ENCODE measurements at places on chromosomes 12 and 14. TPM values are rescaled to one million over a fixed set of nuclear protein-coding genes. Genes with fewer than 3 reads are reported as not detected.

DNA sequence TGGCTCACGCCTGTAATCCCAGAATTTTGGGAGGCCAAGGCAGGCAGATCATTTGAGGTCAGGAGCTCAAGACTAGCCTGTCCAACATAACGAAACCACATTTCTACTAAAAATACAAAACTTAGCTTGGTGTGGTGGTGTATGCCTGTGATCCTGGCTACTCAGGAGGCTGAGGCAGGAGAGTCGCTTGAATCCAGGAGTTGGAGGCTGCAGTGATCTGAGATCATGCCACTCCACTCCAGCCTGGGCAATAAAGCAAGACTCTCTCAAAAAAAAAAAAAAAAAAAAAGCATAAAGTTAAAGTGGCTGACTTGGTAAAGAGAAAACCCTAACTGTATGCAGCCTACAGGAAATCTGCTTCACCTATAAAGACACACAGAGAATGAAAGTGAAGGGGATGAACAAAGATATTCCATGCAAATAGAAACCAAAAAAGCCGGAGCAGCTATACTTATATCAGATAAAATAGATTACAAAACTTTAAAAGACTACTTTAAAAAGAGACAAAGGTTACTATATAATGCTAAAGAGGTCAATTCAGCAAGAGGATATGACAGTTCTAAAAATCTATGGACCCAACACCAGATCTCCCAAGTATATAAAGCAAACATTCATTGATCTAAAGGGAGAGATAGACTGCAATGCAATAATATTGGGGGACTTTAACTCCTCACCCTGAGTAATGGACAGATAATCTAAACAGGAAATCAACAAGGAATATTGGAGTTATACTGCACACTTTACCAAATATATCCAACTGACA is 4.1 kb downstream of the CLEC2B start:
- DNase-seq: no peak

GRCh38 chr12:32201976-32202375 is 95.3 kb downstream of the BICD1 start:
- peak; percentile 22 for DNase-seq

DNA sequence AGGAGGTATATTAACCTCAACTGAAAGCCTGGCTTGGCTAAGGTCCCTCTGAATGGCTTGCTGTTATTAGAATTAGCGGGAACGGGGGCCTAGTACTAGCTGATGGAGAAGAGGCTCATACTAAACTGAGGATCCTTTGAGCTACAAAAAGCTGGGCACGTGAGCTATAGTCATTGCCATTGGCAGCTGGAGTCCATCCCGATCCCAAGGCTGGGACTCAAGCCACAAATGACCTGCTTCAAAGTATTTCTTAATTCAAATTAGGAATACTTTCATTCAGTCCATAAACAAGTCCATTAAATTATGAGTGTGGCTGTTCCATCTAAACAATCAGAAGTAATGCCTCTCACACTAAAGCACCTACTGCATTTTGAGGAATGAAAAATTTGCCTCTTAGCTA is 114.5 kb downstream of the DACT1 start:
- DNase-seq: no peak

GRCh38 chr14:61503167-61503801 is 181.9 kb downstream of the PRKCH start:
- no peak for DNase-seq

- peak; percentile 83 for DNase-seq
Observed at GRCh38 chr12:30985814-30986452, 59.4 kb downstream of the TSPAN11 start.

DNA sequence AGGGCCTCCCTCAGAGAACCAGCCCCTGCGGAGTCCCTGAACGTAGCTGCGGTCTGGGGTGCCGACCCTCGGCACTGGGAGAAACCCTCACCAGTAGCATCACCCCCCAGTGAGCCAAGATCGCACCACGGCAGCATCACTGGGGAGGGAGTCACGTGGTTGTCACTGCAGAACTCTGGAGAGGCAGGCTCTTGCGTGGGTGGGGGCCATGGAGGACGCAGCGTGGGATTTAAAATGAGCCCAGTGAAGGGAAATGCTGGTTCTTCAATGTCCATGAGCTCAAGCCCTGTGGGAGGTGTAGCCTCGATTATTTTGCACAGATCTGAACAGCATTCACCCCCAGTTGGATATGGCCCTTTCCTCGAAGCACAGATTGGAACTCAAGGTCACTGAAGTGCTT is 3.9 kb upstream of the GALNT9 start:
- DNase-seq: no peak

DNA sequence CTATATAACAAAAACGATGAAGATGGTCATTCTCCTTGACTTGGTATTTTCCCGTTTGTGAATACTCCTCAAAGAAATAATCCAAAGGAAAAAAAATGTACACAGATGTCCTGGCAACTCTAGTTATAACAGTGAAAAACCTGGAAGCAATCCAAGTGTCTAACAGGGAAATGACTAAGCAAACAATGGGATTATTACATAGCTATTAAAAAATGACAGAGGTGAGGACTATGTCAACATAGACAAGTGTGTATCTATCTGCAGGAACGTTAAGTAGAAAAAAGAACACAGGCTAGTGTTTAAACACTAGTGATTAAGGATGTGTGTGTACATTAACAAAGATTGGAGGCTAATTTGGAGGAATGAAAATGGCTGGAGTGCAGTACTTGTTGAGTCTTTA is 5.9 kb upstream of the APOLD1 start:
- DNase-seq: no peak

Gene P2RX4
- 24.0 TPM for polyA plus RNA-seq

Gene OR4N5
- polyA plus RNA-seq: not detected

DNA sequence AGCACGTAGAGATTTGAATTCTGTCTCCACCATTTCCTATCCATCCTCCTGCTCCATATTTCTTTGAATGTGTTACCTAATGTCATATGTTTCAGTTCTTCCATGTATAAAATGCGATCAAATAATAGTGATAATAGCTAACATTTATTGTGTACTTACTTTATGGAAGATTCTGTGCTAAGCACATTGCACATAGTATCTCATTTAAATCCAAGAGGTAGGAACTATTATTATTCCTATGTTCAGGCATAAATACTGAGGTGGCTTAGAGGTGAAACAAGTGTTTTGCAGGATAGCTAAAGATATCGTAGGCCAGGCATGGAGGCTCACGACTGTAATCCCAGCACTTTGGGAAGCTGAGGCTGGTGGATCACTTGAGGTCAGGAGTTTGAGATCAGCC is 17.5 kb upstream of the AICDA start:
- no peak for DNase-seq

DNA sequence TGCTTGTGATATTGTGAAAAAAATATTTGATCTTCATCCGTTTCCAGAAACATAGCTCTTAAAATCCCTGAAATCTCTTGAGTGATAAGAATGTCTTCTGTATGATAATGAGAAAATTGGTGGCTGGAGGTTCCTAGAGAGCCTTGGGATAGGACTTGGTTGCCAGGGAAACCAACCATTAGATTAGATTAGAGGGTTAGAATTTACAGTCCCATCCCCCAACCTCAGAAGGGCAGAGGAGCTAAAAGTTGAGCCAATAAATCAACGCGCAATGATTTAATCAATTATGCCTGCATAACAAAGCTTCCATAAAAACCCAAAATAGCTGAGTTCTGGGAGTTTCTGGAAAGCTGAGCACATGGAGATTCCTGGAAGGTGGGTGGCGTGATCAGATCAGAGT is 10.6 kb downstream of the SEL1L start:
- no peak for DNase-seq

- DNase-seq: no peak
Observed at GRCh38 chr12:92912052-92912451, 17.0 kb downstream of the EEA1 start.

Gene TAS2R19
- 0.30 TPM for polyA plus RNA-seq

DNA sequence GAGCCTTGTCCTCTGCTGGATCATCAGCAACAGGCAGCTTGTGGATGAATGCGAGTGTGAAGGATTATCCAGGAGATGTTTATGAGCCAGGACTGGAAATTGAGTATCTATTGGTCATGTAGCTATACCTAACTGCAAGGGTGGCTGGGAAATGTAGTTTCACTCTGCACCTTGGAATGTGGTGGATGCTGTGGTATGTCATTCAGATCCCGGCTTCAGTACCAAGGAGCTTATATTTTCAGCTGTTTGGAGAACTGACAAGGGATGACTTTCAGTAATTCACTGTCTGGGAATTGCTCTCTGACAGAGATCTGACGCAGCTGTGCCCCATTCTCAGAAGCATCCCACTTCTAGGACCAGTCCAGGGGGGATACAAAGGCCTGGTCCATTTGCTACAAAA is 792.3 kb upstream of the NOVA1 start:
- no peak for DNase-seq

- DNase-seq: peak; percentile 83
Observed at GRCh38 chr12:50070314-50071060, 13.1 kb downstream of the ASIC1 start.

Gene PROX2
- polyA plus RNA-seq: not detected

Data from stomach (tissue), 19 donors.